Mesothelial cell of epicardium (in vitro differentiated cells): ENCODE measurements at places on chromosomes 4 and X.

DNA sequence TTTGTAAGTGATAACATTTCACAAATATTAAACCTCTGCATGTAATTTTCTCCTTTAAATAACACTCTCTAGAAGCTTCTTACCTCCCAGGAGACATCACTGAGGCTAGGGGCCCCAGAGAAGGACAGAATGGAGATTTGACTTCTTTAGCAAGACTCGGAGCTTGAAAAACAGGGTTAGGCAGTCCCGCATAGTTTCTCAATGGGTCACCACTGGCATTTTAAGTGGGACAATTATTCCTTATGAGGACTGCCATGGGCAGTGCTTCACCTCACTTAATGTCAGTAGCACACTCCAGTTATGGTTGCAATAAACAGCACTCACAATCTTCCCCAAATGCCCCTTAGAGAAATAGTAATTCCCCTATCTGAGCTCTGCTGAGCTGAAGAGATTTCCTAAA is 66.7 kb upstream of the NOCT start:
- DNase-seq: no peak

GRCh38 chr4:22593933-22594332 is 78.1 kb upstream of the ADGRA3 start:
- DNase-seq: no peak

DNA sequence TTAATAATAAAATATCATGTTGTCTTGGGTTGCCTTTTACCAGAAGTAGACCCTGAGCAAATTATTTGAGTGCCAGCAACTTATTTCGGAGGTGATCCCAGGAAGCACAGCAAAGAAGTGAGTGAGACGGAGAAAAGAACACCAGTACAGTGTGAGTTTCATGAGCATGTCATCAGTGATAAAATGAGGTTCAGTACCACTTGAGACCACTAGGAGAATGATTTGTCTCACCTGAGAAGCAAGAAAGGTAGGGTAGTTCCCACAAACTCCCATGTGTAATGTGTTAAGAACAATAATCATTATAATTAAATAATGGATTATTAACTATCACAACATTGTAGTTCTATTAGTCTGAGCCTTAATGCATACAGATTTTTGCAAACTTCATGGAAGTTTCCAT is 112.8 kb upstream of the DMD start:
- no peak for DNase-seq

DNA sequence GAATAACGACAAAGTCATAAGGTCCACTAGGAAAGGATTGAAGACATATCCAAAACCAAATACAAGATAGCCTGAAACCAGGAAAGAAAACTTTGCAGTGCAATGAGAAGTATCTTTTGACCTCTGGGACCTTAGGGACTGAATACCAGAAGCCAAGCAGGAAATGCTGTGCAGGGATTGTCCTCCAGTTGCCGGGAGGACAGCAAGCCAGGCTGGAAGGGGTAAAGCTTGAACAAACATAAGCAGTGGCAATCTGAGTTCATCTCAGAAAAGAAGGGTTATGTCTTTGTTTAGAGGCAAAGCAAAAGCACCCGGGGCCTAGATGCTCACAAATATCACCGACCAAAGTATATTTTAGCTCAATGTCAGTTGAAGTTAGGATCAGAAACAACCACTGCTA is 55.3 kb upstream of the VCX start:
- DNase-seq: no peak

DNA sequence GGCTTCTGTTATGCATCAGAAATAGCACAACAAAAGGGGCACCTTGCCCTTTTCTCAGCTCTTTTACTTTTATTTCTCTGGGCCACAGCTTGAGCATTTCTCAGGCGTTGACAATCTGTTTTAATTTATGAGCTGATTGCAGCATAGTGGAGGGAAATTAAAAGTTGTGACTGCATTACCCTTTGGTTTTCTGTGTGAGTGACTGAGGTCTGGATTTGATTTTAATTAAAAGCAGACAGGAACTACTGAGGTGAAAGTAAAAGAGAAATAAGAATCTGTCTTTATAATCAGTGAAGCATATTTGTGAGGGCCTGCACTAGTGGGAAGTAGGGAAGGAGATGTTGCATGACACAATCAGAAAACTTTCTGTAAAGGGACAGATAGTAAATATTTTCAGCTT is 43.4 kb upstream of the GEMIN8 start:
- no peak for DNase-seq

DNA sequence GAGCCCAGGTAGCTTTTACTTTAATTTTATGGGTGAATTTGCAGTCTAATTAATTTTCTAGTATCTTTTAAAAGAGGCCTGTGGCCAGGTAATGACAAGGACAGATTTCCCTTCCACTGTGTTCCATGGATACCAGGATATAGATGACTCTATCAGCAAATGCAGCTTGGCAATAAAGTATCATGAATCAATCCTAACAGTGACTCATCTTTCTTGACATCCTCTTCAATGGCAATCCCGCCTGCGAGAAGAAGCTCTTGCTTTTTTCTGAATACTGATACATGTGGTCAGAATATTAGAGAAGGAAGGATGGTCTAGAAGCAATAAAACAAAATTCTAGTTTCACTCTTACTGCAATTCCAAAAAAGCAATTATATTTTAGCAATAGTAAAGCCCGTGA is 267.8 kb downstream of the DTHD1 start:
- no peak for DNase-seq

DNA sequence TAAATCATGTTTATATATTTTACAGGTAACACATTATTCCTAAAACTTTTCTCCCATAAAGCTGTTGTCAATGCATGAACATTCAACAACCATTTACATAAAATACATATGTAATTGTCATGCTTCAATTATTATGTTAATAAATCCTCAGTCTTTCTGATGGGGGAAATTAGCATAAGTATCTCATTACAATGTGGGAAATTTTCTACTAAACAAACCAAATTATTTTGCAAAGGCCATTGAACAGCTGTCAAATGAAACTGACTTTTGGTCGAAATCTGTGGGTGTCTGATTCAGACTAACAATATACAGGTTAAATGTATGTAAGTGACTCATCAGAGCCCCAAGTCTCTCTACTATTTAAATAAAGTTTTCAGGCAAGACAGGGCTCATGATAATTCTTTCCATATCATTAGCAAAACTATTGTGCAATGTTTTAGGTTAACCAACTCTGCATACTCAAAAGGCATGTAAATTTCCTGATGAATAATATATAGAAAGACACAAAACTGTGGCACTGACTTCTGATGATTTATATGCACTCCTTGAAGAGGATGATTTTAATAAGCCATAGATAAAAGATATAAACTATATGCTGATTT is 795.3 kb upstream of the AADAT start:
- no peak for DNase-seq

GRCh38 chr4:17884063-17884462 is 73.3 kb downstream of the NCAPG start:
- no peak for DNase-seq

DNA sequence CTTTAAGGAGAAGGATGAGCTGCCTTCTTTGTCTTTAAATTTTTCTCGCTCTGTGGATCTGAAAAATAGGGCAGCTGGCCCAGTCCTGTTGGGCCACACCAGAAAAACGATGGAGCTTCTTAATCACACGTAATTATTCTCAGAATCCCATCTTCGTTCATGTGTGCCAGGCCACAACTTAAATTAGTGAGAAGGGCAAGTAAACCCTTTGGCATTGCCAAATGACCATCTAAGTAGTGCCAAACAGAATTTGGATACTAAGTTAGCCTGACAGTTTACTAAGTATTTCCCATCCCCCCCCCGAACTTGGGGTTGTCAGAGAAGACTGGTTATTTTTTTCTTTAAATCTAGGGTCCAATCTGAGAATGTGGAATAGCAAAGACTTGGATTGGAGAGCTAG is 62.0 kb downstream of the CASP3 start:
- no peak for DNase-seq
